ENCODE measurements at places on chromosomes 2 and 18.

GRCh38 chr2:96315400-96316071, 9.6 kb upstream of the ITPRIPL1 start:
- DNase-seq = no peak

GRCh38 chr2:9548506-9548905, 7.1 kb downstream of the ADAM17 start:
- DNase-seq = no peak

GRCh38 chr2:85702172-85702571, 8.0 kb downstream of the GNLY start:
- no peak for DNase-seq

DNA sequence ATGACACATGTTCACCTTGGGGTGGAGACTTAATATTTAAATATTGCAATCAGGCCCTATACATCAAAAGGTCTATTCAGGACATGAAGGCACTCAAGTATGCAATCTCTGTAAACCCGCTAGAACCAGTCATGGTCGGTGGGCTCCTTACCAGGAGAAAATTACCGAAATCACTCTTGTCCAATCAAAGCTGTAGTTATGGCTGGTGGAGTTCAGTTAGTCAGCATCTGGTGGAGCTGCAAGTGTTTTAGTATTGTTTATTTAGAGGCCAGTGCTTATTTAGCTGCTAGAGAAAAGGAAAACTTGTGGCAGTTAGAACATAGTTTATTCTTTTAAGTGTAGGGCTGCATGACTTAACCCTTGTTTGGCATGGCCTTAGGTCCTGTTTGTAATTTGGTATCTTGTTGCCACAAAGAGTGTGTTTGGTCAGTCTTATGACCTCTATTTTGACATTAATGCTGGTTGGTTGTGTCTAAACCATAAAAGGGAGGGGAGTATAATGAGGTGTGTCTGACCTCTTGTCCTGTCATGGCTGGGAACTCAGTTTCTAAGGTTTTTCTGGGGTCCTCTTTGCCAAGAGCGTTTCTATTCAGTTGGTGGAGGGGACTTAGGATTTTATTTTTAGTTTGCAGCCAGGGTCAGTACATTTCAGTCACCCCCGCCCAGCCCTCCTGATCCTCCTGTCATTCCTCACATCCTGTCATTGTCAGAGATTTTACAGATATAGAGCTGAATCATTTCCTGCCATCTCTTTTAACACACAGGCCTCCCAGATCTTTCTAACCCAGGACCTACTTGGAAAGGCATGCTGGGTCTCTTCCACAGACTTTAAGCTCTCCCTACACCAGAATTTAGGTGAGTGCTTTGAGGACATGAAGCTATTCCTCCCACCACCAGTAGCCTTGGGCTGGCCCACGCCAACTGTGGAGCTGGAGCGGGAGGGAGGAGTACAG, 108.1 kb downstream of the XRCC5 start:
- DNase-seq = no peak

GRCh38 chr2:195590199-195590860, 66.7 kb upstream of the SLC39A10 start:
- DNase-seq = no peak

- DNase-seq = no peak
These were observed 335.1 kb upstream of the SKOR2 start for GRCh38 chr18:47586418-47587070.

DNA sequence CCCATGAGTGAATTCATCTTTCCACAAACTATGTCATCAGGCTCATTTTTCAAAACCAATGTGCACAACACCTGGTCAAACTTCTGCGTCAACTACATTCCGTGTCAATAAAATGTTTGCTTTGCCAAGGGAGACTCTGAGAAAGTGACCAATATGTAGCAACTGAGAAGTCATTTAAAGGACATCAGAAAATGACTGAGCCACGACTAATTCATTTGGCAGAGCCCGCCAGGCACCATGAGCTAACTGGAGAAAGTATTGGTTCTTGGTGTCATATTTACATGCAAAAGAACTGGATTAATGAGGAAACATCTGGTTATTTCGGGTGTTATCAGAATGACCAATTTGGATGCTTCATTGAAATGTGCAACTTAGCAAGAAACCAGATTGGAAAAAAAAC, 7.2 kb downstream of the RND3 start:
- DNase-seq = no peak

GRCh38 chr2:240644859-240645301, 19.6 kb downstream of the GPR35 start:
- no peak for DNase-seq

DNA sequence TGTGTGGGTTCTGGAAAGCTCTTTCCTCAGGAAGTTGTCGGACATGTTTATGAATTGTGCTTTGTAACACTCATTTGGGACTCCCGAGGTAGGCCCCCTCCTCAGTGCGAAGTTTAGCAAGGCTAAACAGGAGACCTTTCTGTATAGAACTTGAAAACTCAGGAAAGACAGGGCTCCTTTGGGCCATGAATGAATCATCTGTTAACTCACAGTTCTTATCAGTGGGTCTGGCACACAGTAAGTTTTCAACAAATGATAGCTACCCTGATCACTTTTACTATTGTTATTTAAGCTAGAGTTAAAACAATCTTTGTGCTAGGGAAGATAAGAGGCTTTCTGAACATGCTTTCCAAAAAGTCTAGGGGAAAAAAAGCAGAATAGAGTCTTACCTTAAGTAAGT, 430.5 kb upstream of the ETAA1 start:
- DNase-seq = no peak

GRCh38 chr2:177886824-177887223, 185.8 kb downstream of the PDE11A start:
- DNase-seq = no peak

DNA sequence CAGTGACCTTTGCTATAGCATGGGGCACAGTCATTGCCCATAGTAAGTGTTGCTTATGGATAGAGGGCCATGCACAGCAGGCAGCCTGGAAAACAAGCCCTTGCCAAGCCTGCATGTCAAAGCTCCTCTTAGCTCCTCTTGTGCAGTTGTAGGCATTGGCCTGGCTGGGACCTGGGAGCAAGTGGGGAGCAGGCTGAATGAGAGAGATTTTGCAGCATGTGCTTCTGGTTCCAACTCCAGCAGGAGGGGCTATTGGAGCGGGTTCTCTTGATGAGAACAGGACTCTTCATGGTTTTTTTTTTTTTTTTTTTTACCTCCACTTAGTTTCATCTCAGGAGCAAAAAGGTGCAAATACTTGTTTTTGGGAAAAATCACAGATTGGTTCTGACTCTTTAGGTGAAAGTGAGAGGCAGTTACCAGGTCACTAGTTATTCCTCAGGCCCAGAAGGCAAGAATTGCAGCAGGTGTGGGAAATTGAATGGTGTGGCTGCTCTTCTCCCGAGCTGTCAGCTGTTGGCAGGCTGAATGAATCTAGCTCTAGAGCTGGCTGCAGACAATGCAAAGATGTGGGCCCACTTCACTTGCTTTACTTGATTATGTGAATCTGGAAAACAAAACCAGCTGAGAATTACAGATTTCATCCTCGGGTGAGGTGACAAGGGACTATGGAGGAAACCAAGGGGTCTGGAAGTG, 95.9 kb downstream of the MAP4K4 start:
- no peak for DNase-seq

DNA sequence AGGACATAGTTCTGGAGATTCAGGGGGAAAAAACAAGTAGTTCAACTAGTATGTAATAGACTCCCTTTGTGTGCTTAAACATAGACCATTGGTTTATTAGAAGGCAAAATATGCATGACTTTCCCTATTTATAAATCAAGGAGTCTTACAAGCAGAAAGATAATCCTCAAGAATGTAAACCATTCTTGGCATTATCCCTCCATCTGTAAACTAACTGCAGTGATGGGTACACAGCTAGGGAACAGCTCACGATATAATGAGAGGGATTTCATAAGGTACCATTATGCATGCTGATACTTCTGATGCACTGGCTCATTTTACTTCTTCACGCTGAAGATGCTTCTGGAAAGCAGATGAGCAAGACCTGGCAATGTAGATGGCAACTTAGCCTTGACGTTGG, 878 bp downstream of the FBXO15 start:
- no peak for DNase-seq

DNA sequence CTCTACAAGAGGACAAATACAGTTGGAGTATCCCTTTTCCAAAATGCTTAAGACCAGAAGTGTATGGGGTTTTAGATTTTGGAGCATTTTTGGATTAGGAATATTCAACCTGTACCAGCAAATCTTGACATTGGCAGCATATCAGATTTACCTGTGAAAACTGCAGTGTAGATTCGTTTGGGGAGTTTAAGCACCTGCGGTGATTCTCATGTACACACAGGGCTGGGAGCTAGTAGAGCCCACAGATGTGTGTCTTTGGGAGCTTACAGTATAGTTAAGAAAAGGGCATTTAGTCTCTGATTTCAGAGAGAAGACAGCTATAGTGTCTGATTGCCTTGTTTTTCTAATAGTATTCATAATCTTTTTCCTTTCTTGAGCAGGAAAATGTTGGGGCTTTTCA, 30.1 kb downstream of the PTCD3 start:
- no peak for DNase-seq

- peak; percentile 77 for DNase-seq
These were observed 7.3 kb downstream of the CYS1 start for GRCh38 chr2:10072656-10073480.

GRCh38 chr2:100106460-100106859, 35.9 kb downstream of the AFF3 start:
- DNase-seq = no peak

GRCh38 chr18:26003356-26003755, 87.1 kb downstream of the SS18 start:
- DNase-seq = no peak

GRCh38 chr2:95307036-95307435, 9.9 kb downstream of the KCNIP3 start:
- no peak for DNase-seq

Measured in CD4-positive, alpha-beta memory T cell (primary cell).